ENCODE measurements at places on chromosomes 12 and 14.

DNA sequence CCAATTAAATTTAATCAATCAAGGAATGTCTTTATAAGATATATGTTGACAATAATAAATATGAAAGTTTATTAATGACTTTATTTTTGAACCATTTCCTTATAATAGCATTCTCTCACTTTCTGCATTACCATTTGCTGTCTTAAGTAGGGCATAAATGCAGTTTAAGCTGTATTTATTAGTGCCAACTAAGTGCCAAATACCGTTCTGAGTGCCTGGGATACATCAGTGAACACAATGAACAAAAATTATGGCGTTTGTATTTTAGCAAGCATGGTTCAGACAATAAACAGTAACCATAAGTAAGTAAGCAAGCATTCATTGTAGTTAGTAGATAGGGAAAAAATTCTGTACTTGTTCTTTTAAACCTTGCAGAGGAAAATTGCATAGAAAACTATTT lies 145.8 kb downstream of the FUT8 start:
- no peak for DNase-seq

- DNase-seq, result no peak
Observed at GRCh38 chr12:112185093-112185923, 59.9 kb downstream of the TRAFD1 start.

DNA sequence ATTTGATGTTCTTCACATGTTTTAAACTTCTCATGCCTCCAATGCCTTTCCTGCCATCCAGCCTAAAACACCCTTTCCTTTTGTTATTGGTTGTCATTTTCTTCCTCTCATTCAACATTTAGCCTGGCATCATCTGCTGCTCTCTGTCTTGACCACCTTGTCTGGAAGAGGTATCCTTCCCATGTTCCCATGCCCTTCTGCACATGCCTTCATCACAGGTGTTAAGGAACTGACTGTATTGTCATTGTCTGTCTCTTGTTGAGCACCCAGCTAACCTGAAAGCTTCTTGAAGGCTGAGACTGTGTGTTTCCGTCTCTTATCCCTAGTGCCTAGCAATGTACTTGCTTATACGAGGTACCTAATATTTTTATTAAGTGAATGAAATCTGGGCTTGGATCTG lies 4.5 kb upstream of the LRP1 start:
- no peak for DNase-seq

- DNase-seq, result no peak
Observed at GRCh38 chr14:86505808-86506207, 975.9 kb downstream of the FLRT2 start.

DNA sequence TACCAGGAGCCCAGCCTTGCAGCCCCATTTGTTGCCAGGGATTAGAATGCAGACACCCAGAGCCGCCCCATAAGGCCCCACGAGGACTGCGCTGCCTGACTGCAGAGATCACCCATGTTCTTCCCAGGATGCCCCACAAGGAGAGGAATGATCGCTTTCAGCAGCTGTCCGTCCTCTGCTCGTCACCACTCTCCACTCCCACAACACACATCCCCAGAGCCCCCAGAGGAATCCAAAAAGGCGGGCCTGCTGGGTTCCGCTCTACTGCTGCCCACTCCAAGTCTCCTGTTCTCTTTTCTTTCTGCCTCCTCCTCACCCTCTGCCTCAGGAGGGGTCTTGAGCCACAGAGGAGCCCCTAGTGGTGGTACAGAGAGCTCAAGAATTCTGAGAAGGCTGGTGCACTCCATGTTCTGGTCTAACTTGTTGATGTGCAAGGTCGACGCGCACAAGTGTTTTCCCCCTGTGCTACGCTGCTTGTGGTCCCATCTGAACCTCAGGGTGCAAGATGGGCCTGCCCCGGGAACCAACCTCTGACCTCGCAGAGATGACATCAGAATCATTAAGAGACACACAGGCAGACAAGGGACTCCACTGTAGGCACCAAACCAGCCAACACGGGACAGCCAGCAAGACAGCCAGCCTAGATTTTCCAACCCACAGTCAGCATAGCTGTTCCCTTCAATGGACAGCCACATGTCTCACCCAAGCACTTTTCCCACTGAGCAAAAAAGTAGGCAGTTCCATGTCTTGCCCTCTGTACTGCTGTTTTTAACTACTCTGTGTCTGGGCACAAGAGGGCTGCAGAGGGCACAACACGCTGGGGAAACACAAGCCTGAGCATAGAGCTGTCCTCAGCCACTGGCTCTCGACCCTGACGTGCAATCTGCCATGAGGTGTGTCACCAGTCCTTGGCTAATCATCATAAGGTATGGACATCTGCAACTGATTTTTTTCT lies 29.9 kb downstream of the PXN start:
- DNase-seq, result peak; percentile 93

- DNase-seq, result peak; percentile 70
Observed at GRCh38 chr12:26195250-26195640, at the start of gene SSPN. Gene SSPN, plus strand, starts transcription at chr12:26195573. Its CDS starts 100 bp downstream, at chr12:26195673.

DNA sequence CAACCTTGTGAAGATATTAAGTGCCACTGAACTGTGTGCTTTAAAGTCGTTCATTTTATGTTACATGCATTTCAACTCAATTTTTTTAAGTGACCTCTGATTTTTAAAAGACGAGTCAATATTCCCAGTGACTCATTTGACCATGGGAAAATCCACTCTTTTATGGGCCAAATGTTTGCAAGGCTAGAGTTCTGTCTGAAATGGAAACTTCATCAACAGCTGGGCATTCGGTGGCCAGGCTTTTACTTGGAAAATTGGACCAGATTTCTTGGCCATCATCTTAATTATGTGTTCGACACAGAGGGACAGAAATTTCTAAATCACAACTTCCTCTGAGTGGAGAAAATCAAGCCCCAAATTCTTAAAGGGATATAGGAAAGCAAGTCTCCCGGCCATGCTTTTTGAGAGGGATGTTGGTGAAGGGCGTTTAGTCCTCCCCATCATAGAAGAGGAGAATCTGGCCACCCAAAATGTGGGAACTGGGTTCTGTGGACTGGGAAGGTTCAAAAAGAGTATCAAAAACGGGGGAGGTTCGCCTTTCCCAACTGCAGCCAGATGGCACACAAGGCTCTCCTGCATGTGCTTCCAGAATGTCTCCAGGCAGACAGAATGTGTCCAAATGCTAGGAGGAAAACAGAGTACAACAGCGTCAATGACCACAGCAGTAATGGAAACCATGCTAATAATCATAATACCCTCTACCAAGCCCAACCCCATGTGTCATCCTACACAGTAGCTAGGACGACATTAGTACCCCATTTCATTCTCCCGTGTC lies 40.9 kb upstream of the FZD10 start:
- DNase-seq, result no peak

GRCh38 chr12:48814262-48815125 lies 3.8 kb upstream of the CACNB3 start:
- DNase-seq, result peak; percentile 77

- no peak for DNase-seq
Observed at GRCh38 chr14:36019126-36019525, 157.4 kb downstream of the PTCSC3 start.

DNA sequence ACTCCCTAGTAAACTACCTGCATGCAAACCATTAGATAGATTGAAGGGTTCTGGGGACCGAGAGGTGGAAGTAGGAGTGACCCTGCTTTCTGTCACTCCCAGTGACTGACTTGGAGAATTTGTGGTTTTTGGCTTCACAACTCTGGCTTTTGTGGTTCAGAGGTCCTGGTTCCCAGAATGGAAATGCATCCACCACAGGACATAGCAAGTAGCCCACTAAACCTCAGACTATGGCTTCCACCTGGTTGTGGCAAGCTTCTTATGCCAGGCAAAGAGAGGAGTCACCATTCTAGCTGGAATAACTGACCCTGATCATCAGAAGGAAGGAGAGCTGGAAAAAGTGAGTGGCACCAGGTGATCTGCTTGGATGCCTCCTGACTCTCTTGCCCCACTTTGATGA lies 162.4 kb upstream of the TMEM260 start:
- DNase-seq, result peak; percentile 11

- peak; percentile 37 for DNase-seq
Observed at GRCh38 chr12:18139989-18140596, 50.1 kb upstream of the RERGL start.

- DNase-seq, result no peak
Observed at GRCh38 chr14:94104731-94105130, 5.8 kb upstream of the IFI27 start.

DNA sequence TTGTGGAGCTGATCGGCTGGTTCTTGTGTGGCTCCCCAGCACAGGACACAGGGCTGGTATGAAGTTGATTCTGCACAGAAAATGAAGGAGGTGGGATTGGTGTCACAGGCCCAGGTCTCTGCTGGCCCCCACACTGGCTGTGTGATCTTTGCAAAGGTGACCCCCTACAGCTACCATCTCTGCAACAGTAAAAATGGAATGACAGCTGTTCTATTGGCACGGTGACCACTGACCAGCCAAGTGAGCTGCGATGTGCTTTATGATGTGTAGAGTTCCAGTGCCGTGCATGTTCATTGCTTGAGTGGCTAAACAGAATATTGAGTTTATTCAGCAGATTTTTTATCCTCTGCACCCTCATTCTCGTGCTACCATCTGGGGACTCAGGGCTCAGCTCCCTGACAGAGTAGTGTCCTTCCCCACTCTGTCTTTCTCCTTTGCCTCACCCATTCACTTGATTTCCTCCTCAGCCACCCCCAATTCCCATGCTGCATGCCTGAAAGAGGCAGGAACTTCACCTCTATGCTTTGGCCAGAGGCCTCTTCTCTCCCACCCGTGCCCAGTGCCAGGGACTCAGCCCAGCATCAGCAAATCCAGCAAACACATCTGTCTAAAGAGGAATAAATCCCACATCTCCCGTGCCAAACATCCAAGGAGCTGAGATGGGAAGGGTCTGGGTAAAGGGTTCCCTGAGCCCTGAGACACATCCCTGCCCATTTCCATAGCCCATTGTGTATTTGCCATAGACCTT lies 21.2 kb downstream of the C14orf132 start:
- no peak for DNase-seq

- no peak for DNase-seq
Observed at GRCh38 chr12:94165670-94166364, 17.4 kb downstream of the PLXNC1 start.

DNA sequence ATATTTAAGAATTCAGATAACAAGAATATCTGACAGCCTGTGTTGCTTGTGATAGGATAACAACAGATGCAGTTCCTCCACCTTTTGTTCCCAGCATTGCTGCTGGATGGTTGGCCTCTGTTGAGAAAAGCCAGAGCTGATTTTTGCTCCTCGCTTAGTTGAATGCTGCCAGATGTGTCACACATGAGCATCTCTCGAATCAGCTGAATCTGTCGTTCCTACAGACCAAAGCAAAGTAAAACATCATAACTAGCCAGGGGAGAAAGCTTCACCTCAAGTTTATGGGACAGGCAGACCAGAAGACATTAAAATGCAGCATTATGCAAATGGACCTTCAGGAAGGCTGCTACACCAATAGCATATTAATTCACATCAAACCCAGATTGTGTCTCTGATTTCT lies 20.1 kb downstream of the RACGAP1 start:
- DNase-seq, result no peak

DNA sequence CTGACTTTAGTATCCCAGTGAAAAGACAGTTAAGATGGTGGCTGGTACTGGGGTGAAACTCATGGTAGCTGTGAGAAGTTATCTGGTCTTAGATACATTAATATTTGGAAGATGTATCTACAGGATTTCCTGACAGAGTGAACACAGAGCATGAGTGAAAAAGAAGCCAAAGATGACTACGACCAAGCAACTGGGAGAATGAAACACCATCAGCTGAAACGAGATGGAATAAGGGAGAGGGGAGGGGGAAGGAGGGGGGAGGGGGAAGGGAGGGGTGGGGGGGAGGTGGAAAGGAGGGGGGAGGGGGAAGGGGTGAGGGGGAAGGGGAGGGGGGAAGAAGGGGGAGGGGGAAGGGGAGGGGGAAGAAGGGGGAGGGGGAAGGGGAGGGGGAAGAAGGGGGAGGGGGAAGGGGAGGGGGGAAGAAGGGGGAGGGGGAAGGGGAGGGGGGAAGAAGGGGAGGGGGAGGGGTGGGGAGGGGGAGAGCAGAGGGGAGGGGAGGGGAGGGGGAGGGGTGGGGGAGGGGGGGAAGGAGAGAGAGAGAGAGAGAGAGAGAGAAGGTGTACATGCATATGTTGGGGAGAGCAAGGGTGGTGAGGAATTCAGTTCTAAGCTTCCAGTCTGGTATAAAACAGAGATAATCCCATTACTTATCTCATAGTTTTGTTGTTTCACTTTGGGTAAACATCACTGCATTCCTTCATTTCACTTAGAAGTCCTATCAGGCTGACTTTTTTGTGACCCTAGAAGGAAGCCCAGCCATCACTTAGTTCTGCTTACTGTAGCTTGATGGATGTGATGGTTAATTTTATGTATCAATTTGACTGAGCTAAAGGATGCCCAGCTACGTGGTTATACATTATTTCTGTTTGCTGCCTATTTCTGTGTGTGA lies 73.9 kb downstream of the SPPL3 start:
- DNase-seq, result no peak

- no peak for DNase-seq
Observed at GRCh38 chr12:131911851-131912477, 17.1 kb upstream of the PUS1 start.

- DNase-seq, result no peak
Observed at GRCh38 chr12:120841525-120841924, 62.6 kb downstream of the SPPL3 start.

- peak; percentile 29 for DNase-seq
Observed at GRCh38 chr14:96797582-96798349, 584 bp downstream of the VRK1 start.

GRCh38 chr12:4225571-4225970 lies 48.0 kb upstream of the CCND2 start:
- no peak for DNase-seq

- DNase-seq, result no peak
Observed at GRCh38 chr12:109269428-109269827, 39.7 kb downstream of the FOXN4 start.

GRCh38 chr14:52011523-52011922 lies 22.2 kb downstream of the RTRAF start:
- DNase-seq, result no peak

DNA sequence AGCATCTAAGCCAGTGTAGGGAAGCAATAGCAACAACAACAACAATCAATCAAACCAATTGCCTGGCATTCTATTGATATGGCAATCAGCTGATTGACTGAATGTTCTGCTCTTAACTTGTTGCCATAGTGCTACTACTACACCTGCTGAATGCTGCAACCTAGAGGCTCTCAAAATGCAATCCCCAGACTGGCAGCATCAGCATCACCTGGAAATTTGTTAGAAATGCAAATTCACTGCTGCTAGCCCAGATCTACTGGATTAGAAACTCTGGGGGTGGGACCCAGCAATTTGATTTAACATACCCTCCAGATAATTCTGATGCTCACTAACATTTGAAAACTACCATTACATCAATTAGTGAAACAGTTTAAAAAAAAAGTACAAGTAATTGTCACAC lies 363.6 kb downstream of the SNAPC1 start:
- DNase-seq, result no peak

Measured in LHCN-M2 (cell line).